Chondrocyte (in vitro differentiated cells): ENCODE measurements at places on chromosomes 2 and 18. TPM values are rescaled to one million over a fixed set of nuclear protein-coding genes. Genes with fewer than 3 reads are reported as not detected.

DNA sequence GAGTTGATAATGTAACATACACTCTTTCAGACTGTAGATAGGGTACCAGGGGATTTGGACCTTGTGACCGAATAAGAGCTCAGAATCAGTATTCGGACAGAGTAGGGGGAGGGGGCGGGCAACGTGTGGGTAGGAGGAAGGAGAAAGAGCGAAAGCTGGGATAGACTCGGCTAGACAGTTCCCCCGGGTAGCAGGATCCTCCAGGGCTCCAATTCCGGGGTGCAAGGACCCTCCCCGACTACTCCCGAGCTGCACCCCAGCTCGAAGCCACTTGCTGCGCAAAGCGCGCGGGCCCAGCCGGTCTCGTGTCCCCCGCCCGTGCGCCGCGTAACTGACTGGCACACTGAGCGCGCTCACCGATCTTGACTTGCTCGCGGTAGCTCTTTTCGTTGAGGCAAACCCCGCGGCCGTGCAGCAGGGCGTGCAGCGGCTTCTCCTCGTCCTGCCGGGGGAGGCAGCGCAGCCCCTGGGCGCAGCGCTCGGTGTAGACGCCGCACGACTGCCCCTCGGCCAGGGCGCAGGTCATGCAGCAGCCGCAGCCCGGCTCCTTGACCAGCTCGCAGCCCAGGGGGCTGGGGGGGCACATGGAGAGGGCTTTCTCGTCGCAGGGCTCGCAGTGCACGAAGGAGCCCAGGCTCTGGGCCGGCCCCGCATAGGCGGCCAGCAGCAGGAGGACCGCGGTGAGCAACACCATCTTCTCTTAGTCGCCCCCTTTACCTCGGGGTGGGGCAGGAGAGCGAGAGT is 1.1 kb downstream of the IGFBP5 start:
- peak overlapping the region; percentile 93 for H3K27ac ChIP-seq
- H3K4me1 ChIP-seq = peaks cover 67% of the 10 kb centered on the region
- no peaks in the 10 kb centered on the region for H3K36me3 ChIP-seq

GRCh38 chr2:128635361-128635900 is 316.8 kb upstream of the HS6ST1 start:
- DNase-seq = peak; percentile 46
- H3K27me3 ChIP-seq = no peaks in the 10 kb centered on the region
- H3K4me3 ChIP-seq = no peak overlapping the region
- H3K27ac ChIP-seq = no peak overlapping the region
- H3K36me3 ChIP-seq = no peaks in the 10 kb centered on the region

GRCh38 chr2:241267249-241268067 is 48.0 kb downstream of the HDLBP start:
- peaks cover 48% of the 10 kb centered on the region for H3K4me1 ChIP-seq
- H3K27me3 ChIP-seq = no peaks in the 10 kb centered on the region
- no peak overlapping the region for H3K4me3 ChIP-seq
- peaks cover 47% of the 10 kb centered on the region for H3K36me3 ChIP-seq

The BARD1 gene
- 13.3 to 17.2 TPM (median 13.7 TPM) in 3 replicates for total RNA-seq
